ENCODE measurements at places on chromosomes 4 and X.
A peak's percentile ranks its signal among the peaks of the same experiment; 100 is the strongest.

DNA sequence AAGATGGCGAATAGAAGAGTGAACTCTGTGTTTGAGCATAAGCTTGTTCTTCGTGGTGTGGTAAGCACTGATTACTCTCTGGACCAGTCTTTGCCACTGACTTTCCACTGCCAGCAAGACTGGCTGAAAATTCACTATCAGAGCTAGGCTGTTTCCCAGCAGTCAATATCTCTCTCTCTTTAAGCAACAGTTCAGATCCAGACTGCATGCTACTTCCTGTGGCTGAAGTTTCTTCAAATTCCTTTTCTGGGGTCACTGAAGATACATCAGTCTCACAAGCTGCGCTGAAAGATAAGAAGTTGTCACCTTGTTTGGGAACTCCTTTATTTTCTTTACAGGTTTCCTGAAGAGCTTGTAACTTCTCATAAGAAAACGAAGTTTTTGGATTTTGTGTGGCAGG, 54.0 kb upstream of the FAM120C start:
- DNase-seq, result no peak

DNA sequence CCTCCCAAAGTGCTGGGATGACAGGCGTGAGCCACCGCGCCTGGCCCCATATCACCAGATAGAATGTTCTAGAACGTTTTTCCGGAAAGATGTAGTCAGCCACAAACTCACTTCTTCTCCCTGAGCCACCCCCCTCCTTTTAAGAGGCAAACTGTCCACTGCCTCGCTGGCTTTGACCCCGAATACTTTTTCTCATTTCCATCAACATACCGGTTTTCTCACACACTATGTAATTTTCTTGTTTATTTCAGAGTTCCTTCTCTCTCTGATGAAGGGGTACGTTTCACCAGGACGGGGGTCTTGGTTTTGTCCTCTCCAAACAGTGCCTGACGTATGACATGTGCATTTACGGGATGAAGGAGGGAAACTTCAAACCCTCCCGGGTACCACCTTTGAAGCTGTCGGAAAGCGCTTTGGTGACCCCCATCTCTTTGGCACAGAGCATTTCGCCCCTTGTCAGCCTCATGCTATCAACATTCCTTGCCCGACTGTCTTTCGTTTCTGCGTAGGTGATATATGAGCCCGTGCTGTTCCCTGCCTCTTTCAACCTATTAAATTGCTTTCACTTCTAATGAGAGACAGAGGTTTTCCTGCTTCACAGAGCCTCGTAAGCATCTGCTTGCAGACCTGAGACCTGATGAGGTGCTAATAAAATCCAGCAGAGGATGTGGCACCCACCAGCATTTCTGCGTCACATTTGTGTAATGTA, 73.8 kb downstream of the CRLF2 start:
- no peak for DNase-seq

DNA sequence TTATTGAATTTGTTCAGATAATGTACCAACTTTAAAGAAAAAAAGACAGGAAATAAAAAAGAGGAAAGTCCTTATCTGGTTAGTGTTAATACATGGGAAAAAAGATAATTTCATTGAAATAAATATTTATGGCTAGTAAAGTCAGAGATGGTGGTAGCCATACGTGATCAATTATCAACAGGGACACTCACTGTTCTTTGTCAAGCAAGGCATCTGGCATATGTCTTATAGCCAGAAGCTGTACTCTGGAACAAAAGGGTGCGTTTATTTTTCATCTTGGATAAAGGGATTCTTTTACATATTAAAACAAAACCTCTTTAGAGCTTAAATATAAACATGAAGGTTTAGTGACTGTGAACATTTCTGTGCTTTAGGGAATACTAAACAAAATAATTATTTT, 26.7 kb downstream of the HDX start:
- no peak for DNase-seq

GRCh38 chr4:77248805-77249204, 91.8 kb downstream of the CCNG2 start:
- no peak for DNase-seq

GRCh38 chr4:89273741-89274141, 33.9 kb downstream of the GPRIN3 start:
- no peak for DNase-seq

- DNase-seq, result no peak
These were observed 4.6 kb upstream of the GPR34 start for GRCh38 chrX:41684138-41684537.

DNA sequence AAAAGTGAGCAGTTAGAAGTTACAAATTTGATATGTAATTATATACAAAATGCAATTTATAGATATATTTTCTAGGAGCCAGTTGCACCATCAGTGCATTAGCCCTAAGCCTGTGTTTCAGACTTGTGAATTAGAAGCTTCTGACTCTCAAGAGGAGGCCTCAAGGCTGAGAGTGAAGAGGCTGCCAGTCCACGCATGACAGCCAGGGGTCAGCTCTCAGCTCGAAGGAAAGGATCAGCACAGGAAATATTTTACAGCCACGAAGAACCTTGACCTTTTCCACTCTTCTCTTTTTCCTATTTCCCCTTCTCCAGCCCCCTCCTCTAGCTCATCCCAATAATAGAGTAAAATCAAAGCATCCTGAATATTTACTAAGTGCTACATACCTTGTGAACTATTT, 642.4 kb downstream of the TRIML1 start:
- no peak for DNase-seq

- DNase-seq, result no peak
These were observed 32.2 kb downstream of the TRMT44 start for GRCh38 chr4:8472689-8473197.

- no peak for DNase-seq
These were observed 91.4 kb downstream of the ANXA3 start for GRCh38 chr4:78642934-78643333.

GRCh38 chr4:81314196-81314896, 99.3 kb upstream of the PRKG2 start:
- no peak for DNase-seq

DNA sequence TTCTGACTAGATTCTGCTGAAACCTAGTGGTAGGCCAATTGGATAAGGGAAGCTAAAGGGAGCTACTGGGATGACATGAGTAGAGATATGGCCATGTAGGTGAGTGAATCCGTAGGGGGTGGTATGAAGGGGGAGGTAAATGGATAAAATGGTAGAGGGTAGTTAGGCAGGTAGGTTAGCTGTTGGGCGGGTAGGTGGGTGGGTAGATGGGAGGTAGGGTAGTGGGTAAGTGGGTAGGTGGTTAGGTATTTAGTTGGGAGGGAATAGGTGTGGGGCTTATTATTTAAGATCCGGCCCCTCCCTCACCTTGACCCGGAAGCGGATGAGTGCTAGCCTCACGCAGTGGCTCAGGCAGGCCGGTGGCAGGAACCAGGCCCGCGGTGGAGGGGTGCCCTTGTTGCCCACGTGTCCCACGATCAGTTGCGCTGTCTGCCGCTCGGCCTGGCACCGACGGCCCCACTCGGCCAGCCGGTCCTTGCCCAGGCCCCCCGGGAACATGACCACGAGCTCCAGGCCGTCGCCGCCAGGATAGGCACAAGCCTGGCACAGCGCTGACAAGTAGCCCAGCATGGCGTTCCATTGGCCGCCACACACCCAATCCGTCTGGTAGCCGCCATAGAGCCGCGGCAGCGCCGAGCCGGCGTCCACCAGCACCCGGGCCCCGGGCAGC, 725 bp downstream of the FAM120C start:
- DNase-seq, result peak; percentile 50

DNA sequence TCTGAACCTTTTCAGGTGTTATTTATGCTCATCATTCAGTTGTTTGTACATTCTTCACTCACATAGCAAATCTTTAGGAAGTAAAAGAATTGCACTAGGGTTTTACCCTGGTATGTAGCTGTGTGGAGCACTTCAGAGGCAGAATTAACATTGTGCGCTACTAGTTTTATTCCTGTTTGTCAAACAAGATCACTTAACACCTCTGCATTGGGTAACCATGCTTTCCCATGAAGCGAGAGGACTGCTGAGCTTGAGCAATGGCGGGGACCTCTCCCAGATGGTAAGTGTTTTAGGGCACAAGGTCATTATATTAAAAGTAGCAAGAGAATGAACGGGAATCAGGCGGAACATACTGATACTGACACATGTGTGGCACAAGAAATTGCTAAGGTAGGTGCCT, 59.2 kb downstream of the SHROOM3 start:
- DNase-seq, result no peak

- DNase-seq, result no peak
These were observed 130.0 kb upstream of the MAOA start for GRCh38 chrX:43525901-43526610.

DNA sequence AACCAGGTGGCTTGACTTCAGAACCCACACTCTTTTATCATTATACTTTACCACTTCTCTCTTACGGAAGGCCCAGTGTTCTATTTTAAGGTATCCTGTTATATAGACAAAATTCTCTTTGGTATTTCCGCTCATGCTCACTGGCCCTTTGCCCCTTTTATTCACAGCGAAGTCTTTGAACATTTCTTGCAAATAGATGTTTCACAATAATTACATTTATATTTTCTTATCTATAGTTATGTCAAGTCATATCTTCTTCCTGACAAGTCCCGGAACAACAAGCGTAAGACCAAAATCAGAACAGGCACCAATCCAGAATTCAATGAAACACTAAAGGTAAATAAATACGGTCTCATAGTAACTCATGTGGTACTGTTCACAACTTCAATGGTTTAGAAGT, 102.0 kb downstream of the SYTL5 start:
- DNase-seq, result no peak

DNA sequence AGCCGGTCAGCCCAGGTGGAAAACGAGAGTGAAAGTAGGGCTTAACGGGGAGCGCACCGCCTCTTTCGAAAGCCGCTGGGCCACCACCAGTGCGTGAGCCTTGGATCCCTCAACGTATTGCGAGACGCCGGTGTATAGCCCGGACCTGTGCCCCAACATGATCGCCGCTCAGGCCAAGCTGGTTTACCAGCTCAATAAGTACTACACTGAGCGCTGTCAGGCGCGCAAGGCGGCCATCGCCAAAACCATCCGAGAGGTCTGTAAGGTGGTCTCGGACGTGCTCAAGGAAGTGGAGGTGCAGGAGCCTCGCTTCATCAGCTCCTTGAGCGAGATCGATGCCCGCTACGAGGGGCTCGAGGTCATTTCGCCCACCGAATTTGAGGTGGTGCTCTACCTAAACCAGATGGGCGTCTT, 929 bp downstream of the MAB21L2 start:
- DNase-seq, result no peak

DNA sequence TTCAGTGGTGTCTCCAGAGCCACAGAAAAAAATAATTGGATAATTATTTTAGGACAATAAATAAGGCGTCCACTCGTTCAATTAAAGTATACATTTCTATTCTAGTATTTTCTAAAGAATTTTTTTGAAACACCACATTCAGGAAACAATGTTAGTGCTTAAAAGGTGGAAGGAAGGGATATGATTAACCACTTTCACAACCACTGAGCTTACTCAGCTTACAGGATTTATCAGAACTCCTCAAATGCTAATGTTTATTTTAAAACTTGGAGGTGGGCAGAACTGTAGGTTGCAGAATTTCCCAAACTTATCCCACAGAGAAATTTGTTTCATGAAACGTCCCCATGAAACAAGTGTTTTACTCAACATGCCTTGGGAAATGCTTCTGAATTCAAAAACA, 54.3 kb upstream of the MAGEB2 start:
- DNase-seq, result no peak

GRCh38 chr4:172243551-172243950, 430.3 kb downstream of the GALNTL6 start:
- DNase-seq, result no peak

DNA sequence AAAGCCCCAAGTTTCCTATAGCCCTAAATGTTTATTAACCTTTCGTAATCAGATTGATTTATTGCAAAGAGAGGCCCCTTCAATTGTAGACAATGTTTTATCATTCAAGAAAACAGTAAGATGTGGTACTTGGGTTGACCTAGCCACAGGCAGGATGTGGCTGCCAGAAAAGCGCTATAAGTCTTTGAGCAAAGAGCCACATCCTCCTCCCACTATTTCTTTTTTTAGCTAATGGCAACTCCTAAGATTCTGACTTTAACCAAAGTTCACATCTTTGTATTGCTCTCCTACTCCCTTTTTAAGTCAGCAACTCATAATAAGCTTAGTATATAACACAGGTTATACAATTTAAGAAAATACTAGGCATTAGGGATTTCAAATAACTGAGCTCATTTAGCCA, 70.7 kb upstream of the PPP3CA start:
- DNase-seq, result peak; percentile 16

GRCh38 chrX:103253608-103254007, 1.3 kb downstream of the TCEAL8 start:
- DNase-seq, result no peak

DNA sequence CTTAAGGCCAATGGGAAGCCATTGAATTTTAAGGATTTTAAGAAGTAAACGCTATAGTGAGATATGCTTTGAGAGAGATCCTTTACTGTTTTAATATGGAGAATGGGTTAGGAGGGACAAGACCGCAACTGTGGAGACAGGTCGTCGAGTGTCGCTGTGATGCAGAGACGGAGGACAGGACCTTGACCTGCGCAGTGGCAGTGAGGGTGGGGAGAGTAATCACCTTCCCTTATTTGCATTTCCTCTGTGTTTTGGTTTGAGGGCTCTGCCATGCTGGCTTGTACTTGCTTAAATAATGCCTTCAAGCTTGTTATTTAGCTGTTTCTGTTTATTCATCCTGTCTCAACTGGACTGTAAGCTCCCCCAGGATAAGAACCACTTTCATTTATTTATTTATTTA, 345.0 kb downstream of the FBXW7 start:
- DNase-seq, result no peak

DNA sequence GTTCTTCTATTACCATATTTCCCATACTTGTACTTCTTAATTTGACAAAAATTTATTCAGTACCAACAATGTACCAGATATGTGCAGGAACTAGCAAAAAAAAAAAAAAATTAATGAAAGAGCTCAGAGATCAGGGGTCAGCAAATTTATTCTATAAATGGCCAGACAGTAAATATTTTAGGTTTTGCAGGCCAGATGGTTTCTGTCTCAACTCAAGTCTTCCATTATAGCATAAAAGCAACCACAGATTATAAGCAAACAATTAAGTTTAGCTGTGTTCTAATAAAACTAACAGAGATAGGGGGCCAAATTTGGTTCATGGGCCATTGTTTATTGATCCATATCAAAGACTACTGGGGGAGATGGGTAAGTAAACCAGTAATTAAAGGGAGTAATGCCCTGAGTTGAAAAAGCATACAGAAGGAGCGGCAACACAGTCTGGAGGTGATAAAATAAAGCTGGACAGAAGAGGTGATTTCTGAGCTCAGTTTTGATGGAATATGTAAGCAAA, 19.3 kb downstream of the NEK1 start:
- DNase-seq, result no peak

GRCh38 chr4:101420661-101421060, 73.3 kb upstream of the PPP3CA start:
- DNase-seq, result no peak

DNA sequence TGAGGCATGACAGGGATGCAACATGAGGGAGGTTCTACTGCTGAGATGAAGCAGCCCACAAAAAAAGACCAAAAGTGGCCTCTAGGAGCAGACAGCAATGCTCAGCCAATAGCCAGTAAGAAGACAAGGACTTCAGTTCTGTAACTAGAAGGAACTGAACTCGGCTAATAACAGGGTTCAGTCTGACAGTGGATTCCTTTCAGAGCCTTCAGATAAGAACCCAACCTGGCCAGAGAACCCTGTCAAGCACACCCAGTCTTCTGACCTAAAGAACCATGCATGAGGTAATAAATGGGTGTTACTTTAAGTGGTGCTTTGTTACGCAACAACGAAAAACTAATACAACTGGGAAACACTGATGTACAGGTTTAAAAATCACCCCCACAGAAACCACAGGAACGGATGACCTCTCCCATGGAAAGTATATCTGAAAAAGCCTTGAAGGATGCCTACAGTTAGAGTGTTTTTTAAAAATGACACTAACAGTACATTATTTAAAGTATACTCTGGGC, 94.6 kb downstream of the PAPSS1 start:
- no peak for DNase-seq

GRCh38 chr4:30073011-30073710, 647.0 kb upstream of the PCDH7 start:
- no peak for DNase-seq

Measured in stimulated activated CD4-positive, alpha-beta T cell treated with anti-CD3 and anti-CD28 coated beads, Interleukin-15, amount 100 ng/mL, for 1 hour (primary cell).